ENCODE measurements at places on chromosomes 13 and 19.

- DNase-seq = no peak
These were observed 1405.0 kb downstream of the OLFM4 start for GRCh38 chr13:54433493-54434206.

DNA sequence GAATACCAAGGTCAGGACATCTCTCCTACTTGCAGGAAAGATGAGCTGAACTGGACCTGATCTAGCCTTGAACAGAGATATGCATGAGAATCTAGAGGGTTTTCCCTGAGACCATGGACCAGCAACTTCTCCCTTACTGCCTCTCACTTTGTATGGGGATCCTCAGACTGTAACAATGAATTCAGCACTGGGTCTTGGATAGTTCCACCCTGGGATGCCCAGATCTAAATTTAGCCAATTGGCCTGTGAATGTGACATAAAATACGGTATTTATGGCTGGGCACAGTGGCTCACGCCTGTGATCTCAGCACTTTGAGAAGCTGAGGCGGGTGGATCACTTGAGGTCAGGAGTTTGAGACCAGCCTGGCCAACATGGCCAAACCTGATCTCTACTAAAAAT, 15.3 kb upstream of the LILRA2 start:
- DNase-seq = no peak

DNA sequence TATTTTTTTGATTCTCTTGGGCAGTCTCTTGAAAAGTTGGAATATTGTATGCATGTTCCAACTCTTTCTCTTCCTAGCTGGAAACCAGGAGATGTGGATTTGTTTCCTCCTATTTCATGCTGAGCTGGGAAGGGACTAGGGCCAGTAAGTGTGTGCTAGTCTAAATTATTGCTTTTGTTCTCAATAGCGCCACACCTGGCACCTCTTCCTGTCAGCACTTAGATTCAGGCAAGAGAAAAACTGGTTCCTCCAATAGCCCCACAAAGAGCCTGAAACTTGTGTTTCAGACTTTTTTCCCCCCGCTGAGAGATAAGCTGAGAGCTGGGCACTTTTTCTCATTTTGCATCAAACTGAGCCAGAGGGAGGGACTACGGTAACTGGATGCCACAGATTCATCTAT, 353.4 kb downstream of the OLFM4 start:
- no peak for DNase-seq

GRCh38 chr13:27813826-27814225, 21.5 kb downstream of the GSX1 start:
- DNase-seq = no peak

All from CD4-positive, alpha-beta T cell treated with Interleukin-6 at 100 ng/mL for 8 hours (primary cell).